Lower leg skin (tissue), 4 donors: ENCODE measurements at places on chromosomes 6 and 20. TPM values are rescaled to one million over a fixed set of nuclear protein-coding genes. Genes with fewer than 3 reads are reported as not detected.
A peak's percentile ranks its signal among the peaks of the same experiment; 100 is the strongest.

- DNase-seq = no peak
Observed at GRCh38 chr6:137343241-137343640, 124.1 kb upstream of the IFNGR1 start.

GRCh38 chr6:33927616-33928015 is 123.8 kb upstream of the MLN start:
- DNase-seq = no peak

DNA sequence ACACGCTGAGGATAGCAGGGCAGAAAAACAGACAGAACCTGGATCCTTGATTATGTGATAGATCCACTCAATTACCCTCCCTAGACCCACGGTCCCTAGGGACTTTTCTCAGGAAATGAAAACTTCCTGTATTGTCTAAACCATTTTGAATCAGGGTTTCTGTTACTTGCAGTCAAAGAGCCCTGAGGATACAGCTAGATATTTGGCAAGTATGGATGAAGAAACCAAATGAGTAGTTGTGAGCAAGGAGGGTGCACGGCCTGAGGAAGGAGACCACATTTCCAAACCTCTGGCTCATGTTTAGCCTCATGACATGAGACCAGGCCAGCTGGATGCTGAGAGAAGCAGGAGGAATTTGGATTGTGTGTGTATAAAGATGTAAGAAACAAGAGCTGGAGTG is 91.6 kb downstream of the MRPL14 start:
- DNase-seq = peak; percentile 74

GRCh38 chr6:4805553-4806336 is 29.5 kb downstream of the CDYL start:
- DNase-seq = peak; percentile 23

GRCh38 chr6:101266063-101266462 is 127.4 kb upstream of the GRIK2 start:
- no peak for DNase-seq

Gene SCUBE3
- total RNA-seq = 0.13 TPM

Gene PGK2
- not detected for total RNA-seq
